Stimulated activated CD4-positive, alpha-beta T cell treated with anti-CD3 and anti-CD28 coated beads, Interleukin-1b, Interleukin-23, amount 100 ng/mL, for 24 hours (primary cell): ENCODE measurements at places on chromosomes 12 and 14.

DNA sequence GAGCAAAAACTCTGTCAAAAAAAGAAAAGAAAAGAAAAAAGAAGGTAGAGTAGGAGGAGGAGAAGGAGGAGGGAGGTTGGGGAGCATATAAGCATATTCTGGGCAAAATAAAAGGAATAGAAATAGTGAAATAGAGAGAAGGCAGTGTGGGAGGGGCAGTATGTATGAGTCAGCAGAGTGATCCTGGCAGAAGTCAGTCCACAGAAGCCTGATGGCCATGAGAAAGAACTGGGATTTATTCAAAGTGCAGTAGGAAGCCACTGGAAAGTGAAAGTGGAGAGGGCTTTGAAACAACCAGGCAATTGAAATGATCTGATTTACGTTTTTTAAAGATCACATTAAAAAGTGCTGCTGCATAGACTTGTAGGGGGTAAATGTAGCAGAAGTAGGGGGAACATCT lies 368.6 kb upstream of the USP15 start:
- DNase-seq: no peak

DNA sequence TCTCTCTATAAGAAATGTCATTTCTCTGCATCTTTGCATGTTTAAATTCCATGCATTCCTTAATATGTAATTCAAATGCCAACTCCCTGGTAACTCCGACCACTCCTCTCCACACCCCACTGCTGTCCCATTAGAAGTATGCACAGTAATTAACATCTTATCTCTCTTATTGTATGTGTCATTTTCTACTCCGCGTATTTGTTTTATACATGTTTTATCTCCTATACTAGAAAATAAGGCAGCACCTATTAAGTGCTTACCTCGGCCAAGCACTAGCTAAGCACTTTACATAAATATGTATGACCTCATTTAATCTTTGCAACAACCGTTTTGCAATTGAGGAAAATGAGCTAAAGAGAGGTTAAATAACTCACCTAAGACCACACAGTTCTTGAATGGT lies 469.8 kb downstream of the BCAT1 start:
- no peak for DNase-seq

DNA sequence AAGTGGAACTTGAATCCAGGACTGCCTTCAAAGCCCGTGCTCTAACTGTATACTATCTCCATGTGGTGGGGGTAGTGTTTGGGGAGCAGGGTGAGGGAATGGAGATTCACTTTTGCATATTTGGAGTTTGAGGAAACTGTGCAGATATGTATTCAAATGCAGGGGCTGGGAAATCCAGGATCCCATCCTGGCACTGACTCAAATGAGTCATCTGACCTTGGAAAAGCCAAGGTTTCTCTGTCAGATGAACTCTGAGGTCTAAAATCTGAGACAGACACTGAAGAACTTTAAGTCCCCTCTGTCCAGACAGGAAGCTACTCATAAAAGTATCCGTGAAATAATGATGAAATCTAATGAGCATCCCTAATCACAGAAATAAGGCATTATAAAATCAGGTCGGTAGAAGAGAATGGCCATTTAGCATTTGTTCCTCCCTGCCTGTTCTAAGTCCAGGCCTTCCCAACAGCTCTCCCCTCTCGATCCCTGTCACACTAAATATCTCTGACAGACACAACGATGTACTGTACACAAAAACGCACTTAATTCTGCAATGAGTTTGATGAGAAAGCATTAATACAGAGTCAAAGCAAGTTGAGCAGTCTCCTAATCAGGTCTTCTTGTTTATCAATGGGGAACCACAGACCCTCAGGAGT lies 14.4 kb downstream of the NIN start:
- DNase-seq: no peak

DNA sequence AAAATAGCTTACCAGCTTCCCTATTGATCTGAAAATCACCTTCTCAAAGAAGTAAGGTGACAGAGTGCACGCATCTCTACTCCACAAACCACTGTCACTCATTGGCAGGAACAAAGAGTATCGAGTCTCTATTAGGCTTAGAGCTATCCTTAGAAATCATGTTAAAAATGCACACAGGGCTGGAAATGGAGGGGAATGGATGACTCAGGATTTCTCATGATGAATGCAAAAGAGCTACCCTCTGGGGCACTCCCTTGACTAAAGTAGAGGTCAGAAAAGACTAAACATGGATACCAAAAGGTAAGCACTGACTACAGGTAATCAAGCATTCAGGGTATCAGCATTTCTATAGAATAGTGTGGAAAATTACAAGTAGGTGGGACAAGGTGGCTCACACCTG lies 96.1 kb upstream of the ANO4 start:
- no peak for DNase-seq

GRCh38 chr12:94175763-94176668 lies 27.6 kb downstream of the PLXNC1 start:
- no peak for DNase-seq

DNA sequence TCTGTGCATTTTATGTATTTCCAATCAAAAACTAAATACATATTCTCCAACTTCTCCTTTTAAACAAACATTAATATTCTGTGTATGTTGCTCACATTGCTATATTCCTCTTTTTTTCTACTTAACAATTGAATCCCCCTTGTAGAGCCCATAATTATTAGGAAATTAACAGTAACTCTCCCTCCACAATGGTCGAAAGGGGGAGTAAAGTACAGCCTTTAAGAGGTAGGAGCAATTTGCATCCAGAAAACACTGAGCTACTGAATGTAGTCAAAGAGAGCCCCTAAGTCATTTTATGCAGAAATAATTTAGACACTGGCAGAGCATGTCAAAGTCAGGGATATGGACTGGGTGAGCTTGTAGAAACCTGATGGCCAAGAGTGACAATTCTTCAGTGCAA lies 57.2 kb upstream of the SCN8A start:
- no peak for DNase-seq

GRCh38 chr12:108792361-108793292 lies 61.3 kb upstream of the CORO1C start:
- DNase-seq: no peak
